ENCODE measurements at places on chromosomes 7 and 10. TPM values are rescaled to one million over a fixed set of nuclear protein-coding genes. Genes with fewer than 3 reads are reported as not detected.

DNA sequence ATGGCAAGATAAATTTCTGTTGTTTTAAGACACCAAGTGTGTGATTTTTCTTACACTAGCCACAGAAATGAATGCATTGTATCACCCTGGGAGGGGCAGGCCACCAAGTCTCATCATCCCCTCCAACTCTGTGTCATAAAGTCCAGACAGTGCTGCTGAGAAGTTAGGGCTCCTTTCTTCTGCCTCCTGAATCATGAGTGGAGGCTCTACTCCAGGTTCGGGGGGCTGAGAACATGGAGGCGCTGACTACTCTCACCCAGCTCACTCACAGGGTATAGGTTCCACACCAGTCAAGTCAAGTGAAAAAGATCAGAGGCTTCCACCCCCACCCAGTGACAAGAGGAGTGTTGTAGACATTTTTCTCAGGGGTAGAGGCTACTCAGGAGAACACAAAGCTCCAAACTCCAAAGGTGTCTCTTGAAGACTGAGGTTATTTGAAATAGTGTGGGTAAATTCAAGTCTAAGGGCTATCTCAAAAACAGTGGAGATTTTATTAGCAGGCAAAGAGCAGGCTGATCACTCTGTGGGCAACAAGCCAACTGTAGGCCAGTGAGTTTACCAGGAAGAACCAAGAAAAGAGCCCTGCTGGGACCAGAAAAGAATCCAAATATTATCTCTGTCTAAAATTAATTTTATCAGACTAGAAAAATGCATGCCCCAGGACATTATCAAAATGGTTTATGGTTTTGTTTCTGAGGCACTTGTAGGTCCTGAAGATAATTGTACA, 118.6 kb upstream of the RET start:
- no peaks in the 10 kb centered on the region for H3K36me3 ChIP-seq
- no peaks in the 10 kb centered on the region for H3K4me1 ChIP-seq
- H3K4me3 ChIP-seq: no peak overlapping the region
- DNase-seq: no peak
- no peaks in the 10 kb centered on the region for H3K27me3 ChIP-seq
- H3K27ac ChIP-seq: no peak overlapping the region

- H3K4me3 ChIP-seq: no peak overlapping the region
- H3K27me3 ChIP-seq: peaks cover 4% of the 10 kb centered on the region
- no peaks in the 10 kb centered on the region for H3K36me3 ChIP-seq
- no peak for DNase-seq
Measured at GRCh38 chr10:576130-576465, 113.4 kb downstream of the DIP2C start.

DNA sequence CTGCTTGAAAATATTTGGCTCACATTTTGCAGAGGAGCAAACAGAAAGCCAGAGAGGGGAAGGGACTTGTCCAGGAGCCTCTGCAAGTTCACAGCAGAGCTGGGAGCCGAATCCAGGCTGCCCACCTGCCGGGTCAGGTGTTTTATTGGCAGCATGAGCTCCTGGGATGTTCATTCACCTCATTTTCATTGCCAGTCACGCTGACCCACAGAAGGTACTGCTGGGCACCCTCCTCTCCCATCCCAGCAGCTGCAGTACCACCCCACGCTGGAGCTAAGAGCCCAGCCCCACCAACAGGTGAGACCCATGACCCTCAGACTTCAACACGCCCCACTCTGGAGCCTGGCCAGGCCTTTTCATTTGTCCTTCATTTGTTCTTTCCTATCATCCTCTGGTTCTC, 102.7 kb downstream of the GRID1 start:
- peaks cover 14% of the 10 kb centered on the region for H3K27me3 ChIP-seq
- no peak for DNase-seq
- no peaks in the 10 kb centered on the region for H3K36me3 ChIP-seq
- H3K4me1 ChIP-seq: no peaks in the 10 kb centered on the region
- no peak overlapping the region for H3K4me3 ChIP-seq
- no peak overlapping the region for H3K27ac ChIP-seq

DNA sequence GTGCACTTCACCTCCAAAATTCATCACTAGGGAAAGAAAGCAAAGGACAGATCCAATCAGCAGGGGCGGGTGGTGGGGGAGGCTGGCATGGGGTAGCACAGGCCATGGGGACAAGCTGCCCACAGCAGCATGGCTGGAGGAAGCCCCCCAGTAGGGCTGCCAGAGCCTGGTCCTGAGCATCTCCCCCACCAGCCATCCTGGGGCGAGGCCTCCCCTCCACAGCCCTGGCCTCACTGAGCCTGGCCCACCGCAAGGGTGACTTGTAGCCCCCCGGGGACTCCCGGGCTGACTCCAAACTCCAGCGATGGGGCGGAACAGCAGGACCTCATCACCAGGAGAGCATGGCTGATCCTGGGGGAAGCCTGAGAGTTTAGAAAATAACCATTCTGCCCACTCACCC, 92.4 kb upstream of the TCERG1L start:
- no peaks in the 10 kb centered on the region for H3K36me3 ChIP-seq
- H3K4me1 ChIP-seq: no peaks in the 10 kb centered on the region
- DNase-seq: no peak
- no peaks in the 10 kb centered on the region for H3K27me3 ChIP-seq
- H3K27ac ChIP-seq: no peak overlapping the region
- no peak overlapping the region for H3K4me3 ChIP-seq

DNA sequence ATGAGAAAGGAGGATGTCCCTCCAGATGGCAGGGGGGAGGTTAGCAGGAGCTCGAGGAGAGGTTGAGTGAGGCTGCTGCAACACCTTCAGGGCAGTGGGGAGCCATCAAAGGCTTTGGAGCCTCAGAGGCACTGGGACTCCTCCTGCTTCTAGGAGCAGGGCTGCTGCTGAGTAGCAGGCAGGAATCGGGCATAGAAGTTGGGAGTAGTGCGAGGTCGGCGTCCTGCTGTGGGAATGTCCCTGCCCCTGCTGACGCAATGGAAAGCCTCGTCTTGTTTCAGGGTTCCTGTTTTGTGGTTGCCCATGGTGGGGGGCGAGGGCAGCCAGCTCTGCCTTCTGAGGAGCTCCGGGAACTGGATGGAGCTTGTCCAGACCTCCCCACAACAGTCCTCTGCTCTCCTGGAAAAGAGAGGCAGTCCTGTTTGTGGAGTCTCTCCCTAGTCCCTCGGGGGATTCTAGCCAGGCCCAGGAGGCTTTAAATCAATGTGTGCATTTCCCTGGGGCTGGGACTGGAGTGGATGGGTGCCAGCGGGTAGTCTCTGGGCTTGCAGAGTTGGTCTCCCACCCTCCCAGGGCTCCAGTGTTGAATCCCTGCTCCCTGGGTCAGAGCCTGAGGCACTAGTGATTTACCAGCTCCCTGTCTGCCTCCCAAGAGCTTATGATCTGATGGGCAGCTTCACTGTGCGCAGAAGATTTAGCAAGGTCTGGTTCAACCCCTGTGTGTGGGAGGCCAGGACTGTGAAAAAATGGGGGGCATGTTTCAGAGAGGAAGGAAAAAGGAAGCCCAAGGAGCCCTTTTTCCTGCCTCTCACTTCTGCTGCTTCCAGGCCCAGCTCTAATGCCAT, 98.7 kb upstream of the PPIF start:
- peaks cover 75% of the 10 kb centered on the region for H3K4me1 ChIP-seq
- peaks cover 27% of the 10 kb centered on the region for H3K36me3 ChIP-seq
- no peaks in the 10 kb centered on the region for H3K27me3 ChIP-seq
- DNase-seq: peak; percentile 36
- H3K4me3 ChIP-seq: peak overlapping the region; percentile 55
- peak overlapping the region; percentile 89 for H3K27ac ChIP-seq

- no peak overlapping the region for H3K4me3 ChIP-seq
- no peak overlapping the region for H3K27ac ChIP-seq
- H3K27me3 ChIP-seq: no peaks in the 10 kb centered on the region
- H3K4me1 ChIP-seq: peaks cover 6% of the 10 kb centered on the region
- peaks cover 30% of the 10 kb centered on the region for H3K36me3 ChIP-seq
Measured at GRCh38 chr7:131436384-131436783, 108.7 kb downstream of the MKLN1 start.

The IKZF1 gene
- 277 TPM for total RNA-seq
